ENCODE measurements at places on chromosomes 2 and 18. TPM values are rescaled to one million over a fixed set of nuclear protein-coding genes. Genes with fewer than 3 reads are reported as not detected.

DNA sequence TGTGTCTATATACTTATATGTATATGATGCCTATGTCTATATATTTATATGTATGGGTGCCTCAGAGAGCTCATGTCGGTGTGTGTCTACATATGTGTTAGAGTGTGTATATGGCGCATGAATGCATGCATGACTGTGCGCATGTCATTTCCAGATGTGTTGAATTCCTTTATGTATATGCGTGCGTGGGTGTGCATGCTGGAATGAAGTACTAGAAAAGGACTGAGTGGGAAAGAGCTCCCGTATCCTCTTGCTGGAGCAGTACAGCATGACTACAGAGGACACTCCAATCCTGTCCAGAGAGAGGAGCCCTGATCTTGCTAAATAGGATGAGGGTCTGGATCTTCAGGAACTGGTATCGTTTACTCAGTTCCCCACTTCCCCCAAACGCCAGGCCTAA is 56.8 kb upstream of the LRPPRC start:
- no peak for DNase-seq

GRCh38 chr2:64001382-64002101 is 17.7 kb downstream of the VPS54 start:
- DNase-seq: no peak

- DNase-seq: no peak
Measured at GRCh38 chr2:221170548-221170947, 401.6 kb downstream of the EPHA4 start.

The MBD2 gene
- 58.9 TPM for total RNA-seq

GRCh38 chr2:26704441-26704977 is 12.0 kb downstream of the KCNK3 start:
- DNase-seq: no peak

The POTEC gene
- total RNA-seq: not detected

GRCh38 chr18:39998317-39998716 is 1956.7 kb upstream of the PIK3C3 start:
- DNase-seq: no peak

DNA sequence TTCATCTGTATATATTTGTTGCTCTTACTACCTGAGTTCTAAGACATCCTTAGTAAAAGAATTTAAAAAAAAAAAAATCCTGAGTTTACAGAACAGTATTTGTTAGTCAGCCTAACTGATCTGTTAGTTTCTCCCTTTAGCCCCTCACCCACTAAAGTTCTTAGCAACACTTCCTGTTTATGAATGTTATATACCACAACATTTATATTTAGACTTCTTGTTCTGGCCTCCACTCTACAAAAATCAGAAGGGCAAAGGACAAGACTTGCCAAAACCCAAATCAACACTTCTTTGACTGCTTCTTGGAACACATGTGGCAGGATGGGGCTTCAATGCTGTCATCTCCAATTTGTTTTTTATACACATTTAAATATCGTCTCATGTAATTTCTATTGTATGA is 71.1 kb downstream of the MGAT5 start:
- DNase-seq: no peak

The PECR gene
- total RNA-seq: 11.8 TPM

DNA sequence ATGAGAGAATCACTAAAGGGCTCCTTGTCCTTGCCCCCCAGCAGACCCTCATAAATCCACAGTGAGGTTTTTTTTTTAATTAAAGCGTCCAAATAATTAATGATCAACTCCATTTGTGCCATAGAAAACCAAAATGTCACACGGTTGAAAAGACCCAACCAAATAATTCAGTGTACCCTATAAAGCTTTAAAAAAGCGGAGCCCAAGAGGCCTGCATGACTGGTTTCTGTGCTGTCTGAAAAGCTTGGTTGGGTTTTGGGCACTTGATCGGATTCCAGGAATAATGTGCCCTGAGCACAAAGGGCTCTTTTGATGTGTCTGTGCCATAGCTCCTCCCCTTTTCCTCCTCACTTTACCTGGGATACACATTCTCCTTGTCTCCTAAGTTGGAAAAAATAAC is 523.2 kb downstream of the TNS1 start:
- no peak for DNase-seq

DNA sequence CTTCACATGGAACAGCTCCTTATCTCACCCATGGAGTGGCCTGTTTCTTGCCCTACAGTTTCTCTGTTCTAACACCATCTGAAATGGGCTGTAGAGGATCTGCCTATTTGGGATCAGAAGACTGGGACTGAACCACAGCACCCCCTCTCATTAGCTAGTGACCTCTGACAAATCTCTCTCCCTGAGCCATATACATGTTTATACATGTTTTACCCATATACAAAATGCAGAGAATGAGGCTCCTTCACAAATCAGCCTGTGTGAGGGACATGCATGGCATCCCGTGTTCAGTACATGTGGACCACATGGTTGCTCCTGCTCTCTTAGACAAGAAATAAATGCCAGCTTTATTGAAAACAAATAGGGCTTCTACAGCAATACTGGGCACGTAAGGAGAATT is 282.7 kb downstream of the ALK start:
- DNase-seq: no peak

DNA sequence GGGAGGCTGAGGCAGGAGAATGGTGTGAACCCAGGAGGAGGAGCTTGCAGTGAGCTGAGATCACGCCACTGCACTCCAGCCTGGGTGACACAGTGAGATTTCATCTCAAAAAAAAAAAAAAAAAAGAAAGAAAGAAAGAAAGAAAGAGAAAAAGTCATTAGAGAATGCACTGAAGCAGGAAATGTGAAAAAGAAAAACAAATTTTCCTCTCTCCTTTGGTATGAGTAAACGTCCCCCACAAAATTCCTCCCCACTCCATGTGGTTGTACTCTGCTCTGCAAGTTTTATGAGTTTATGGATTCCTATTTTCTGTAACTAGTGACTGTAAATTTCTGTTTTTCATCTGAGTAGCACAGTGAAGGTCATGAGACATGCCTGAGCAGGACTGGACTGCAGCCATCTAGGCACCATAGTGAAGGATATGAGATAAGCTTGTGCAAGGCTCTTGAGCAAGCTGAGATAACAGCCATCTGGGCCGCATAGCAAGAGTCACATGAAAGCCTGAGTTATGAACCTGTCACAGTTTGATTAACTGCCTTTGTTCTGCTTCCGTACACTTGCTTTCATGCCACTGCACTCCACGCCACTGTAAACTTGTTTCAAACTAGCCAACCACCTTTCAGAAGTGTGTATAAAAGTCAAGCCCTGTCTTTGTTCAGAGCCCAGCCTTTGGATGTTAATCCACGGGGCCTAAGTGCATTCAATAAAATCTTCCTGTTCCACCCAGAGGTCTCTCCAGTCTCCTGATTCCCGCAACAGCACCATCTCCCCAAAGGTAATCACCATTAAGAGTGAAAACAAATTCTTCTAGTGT is 50.2 kb downstream of the SKA1 start:
- peak; percentile 69 for DNase-seq

The C2orf78 gene
- not detected for total RNA-seq

The ACTR3 gene
- 317 TPM for total RNA-seq

DNA sequence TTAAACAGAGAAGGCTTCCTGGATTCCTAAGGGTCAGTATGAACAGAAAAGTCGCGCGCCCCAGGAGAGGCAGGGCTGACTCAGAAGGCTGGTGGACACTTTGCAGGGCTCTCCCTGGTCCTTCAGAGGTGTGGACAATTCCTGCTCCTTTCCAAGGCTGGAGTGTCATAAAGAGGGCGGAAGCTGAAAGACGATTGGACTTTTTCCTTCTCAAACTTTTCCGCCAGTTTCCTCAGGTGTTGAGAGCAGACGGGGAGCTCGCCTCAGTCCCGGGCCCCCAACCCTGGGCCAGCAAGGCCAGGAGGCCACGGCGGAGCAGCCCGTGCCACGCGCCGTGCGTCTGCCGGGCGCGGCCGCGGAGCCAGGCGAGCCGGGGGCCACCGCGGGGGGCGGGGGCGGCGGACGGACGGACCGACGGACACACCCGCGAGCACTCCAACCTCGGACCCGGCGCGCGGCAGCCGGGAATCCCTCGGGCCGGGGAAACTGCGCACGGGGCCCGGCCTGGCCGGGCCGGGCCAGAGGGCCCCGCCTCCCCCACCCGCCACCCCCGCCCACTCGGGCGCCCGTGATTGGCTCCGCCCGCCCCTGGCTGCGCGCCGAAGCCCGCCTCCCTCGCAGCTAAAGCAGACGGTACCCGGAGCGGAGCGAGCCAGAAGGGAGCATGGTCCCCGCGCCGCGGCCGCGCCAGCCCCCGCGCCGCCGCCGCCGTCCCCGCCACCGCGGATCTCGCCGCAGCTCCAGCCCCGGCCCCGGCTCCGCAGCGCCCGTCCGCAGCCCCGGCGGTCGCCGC is at the start of gene KLHL29:
Gene KLHL29, plus strand, starts transcription at position 629 of the 793 bp plus-strand sequence. CDS start 177,018 bp downstream, outside the sequence.
- no peak for DNase-seq

GRCh38 chr2:97967216-97967592 is 28.5 kb downstream of the TMEM131 start:
- no peak for DNase-seq

The ACMSD gene
- total RNA-seq: not detected

The SERPINB13 gene
- not detected for total RNA-seq

GRCh38 chr2:224283466-224283965 is 118.4 kb downstream of the FAM124B start:
- no peak for DNase-seq

GRCh38 chr18:46466234-46467160 is 190.5 kb downstream of the LOXHD1 start:
- no peak for DNase-seq

The PJVK gene
- 0.46 TPM for total RNA-seq

Data from pulmonary artery endothelial cell (primary cell).